ENCODE measurements at places on chromosomes 5 and 9.

GRCh38 chr9:34203992-34204635 is 25.3 kb downstream of the UBAP1 start:
- peak; percentile 83 for DNase-seq

GRCh38 chr5:91332267-91333045 is 50.7 kb downstream of the ARRDC3 start:
- no peak for DNase-seq

- DNase-seq: no peak
These were observed 28.4 kb upstream of the CAST start for GRCh38 chr5:96633820-96634219.

- no peak for DNase-seq
These were observed 1.3 kb upstream of the KLHL9 start for GRCh38 chr9:21336457-21336856.

GRCh38 chr5:115450741-115451140 is 93.8 kb downstream of the FEM1C start:
- DNase-seq: no peak

- DNase-seq: no peak
These were observed 72.5 kb downstream of the STK10 start for GRCh38 chr5:172115541-172115982.

DNA sequence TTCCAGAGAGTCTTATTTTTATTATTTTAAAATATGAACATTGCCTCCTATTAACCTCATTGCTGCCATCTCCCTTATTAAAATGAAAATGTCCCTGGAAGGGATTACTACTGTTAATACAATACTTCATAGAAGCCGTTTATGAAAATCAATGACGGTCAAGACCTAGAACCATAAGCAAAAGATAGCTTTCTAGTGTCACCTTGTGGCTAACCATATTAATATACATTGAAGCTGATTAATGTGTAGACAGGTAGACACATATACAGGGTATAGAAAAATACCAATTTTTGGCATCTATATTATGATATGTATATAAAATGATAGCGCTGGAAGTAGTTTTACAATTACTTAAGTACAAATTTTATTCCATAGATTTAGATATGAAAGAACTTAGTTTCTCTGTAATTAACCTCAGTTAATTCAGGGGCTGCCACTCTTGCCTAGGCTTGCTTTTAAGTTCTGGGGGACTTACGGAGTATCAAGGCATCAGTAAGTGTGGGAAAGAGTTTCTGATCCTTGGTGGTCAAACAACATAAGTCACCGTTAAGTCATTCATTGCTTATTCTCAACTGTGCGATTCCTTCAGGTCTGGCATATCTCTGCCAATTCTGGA is 2.5 kb upstream of the YTHDC2 start:
- DNase-seq: no peak

- DNase-seq: no peak
These were observed 443.3 kb downstream of the CDK5RAP2 start for GRCh38 chr9:120136696-120137095.

GRCh38 chr5:117487556-117487955 is 912.9 kb upstream of the SEMA6A start:
- no peak for DNase-seq

DNA sequence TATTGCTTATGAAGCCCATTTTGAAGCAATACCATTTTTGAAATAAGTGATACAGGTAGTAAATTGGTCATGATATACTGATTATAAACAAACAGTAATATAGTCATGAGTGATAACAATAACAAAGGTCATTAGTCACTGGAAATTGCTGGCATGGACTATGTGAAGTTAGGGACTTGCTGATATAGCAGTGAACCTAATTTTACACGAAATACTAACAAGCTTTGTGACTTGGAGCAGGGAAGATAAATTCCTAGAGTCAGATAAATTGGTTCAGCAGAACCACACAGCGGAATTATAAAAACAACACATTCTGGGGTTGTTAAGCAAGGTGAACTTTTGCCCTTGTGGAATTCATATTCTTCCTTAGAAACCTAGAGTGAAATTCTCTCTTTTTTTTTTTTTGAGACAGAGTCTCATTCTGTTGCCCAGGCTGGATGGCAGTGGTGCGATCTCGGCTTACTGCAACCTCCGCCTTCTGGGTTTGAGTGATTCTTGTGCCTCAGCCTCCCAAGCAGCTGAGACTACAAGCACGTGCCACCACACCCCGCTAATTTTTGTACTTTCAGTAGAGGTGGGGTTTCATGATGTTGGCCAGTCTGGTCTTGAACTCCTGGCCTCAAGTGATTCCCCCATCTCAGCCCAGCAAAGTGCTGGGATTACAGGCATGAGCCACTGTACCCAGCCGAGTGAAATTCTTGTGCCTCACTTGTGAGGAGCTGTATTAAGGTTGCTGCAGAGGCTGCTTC is 6.0 kb downstream of the UGCG start:
- DNase-seq: peak; percentile 18

GRCh38 chr9:3367185-3367584 is 158.6 kb downstream of the RFX3 start:
- DNase-seq: no peak

GRCh38 chr9:15725953-15726352 is 173.1 kb downstream of the CCDC171 start:
- DNase-seq: no peak

DNA sequence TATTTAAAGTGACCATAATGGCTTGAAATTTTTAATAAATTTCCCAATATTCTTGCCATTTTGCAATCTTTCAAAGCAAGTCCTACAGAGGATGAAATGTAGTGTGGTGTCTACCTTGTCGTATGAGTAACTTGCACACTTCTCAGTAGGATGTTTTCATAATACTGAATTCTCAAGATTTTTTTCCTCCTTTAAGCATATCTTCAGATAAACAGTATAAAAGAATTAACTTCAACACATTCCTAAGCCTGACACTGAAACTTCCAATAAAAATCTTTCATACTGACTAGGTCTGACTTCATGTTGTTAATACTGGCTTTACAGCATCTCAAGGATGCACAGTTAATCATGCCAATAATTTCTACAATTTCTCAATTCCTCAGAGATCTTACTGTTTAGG is 62.0 kb downstream of the DROSHA start:
- DNase-seq: no peak

GRCh38 chr5:163276466-163276865 is 160.9 kb upstream of the CCNG1 start:
- no peak for DNase-seq

DNA sequence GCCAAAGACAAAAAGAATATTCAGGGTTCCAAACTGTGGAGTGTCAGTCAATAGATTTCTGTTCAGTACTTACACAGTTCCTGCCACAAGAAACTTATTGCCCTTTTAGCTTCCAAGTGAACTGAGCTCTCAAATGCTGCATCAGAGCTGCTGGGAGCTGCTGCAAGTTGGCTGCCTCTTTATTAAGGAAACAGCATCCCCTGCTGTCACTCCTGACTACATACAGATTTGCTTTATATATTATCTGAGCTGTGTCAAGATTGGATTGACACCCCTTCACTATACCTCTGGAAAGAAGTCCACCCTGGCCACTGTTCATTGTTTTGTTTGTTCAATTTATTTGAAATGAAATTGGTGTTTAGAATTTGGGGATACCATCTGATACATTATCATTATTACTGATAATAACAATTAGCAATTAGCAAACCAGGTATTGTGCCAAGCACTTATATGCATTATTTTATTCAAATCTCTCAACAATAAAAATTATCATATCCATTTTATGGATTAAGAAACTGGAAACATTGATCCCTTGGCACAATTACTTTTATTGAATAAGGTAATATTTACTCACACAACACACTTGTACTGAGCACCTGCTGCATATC is 16.4 kb upstream of the C5orf58 start:
- DNase-seq: no peak

GRCh38 chr5:137735555-137736284 is at the start of gene KLHL3:
Gene KLHL3, minus strand, starts transcription at chr5:137736089. Its CDS starts 443 bp downstream, at chr5:137735646.
- no peak for DNase-seq

DNA sequence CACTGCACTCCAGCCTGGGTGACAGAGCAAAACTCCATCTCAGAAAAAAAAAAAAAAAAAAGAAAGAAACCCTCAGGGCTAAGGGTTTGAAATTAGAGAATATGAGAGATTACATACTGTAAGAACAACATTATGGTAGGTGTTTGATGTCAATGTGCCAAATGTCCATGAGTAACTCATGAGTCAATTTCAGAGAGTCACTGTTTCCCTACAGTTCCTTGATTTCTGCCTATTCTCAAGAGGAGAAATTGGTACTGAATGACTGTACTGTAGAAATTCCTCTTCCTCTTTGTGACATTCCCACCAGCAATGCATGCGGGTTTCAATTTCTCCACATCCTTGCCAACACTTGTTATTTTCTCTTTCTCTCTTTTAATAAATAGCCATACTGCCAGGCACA is 35.2 kb downstream of the MARVELD2 start:
- no peak for DNase-seq

DNA sequence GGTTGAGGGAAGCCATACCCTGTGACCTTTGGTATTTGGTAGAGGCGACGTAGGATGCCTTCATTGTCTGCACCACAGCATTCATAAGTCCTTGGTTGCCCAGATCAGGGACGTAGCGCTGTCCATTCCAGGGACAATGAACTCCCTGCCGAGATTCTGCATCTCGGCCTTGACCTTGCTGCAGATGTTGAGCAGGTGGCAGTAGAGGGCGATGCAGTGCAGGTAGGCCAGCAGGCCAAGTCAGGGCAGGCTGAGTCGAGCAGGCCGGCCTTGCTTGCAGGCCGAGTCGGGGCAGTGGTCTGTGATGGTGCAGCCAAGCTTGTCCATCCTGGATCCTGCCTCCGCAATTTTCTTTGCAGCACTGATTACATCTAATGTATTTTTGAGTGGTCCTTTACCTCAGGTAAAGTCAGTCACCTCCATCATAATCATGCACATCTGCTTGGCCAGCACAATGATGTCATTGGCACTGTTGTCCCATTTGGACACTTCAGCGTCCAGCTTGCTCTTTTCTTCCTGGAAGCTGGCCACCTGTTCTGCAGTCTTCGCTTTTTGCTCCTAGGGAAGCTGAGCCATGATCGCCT is 93.4 kb upstream of the CCDC112 start:
- no peak for DNase-seq

DNA sequence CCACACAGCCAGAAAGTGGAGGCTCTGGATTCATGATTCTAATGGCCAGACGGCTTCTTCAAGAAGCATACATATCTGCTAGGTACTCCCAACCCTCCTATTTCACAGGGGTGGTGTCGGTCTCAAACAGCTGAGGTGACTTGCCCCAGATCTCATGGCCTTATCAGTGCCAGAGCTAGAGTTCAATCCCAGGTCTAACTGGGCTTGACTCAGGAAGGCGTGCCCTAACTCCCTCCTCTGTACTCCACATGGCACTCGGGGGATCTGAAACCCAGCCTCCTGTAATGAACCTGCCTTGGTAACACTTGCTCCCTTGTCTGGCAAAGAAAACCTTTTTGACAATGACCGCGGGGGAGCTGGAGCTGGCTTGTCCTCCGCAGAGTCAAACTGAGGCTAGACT is 2.1 kb downstream of the QRFP start:
- DNase-seq: no peak

DNA sequence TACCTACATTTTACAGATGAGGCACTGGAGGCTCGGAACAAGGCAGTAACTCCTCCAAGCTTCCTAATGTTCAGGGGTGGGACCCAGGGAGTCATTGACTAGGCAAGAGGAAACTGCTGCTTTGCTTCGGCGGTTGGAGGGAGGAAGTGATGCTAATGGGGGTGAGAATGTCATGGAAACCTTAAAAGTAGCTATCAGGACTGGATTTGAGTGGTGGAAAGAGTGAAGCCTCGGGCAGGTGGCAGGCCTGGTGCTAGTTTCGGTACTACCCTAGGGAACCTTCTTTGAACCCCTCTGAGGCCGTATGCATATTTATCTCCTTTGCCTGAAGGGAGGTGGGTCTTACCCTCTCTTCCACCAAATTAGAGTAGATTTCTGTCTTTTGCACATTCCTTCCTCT is 1.6 kb downstream of the BSPRY start:
- no peak for DNase-seq

GRCh38 chr9:9326749-9327148 is 1286.1 kb downstream of the PTPRD start:
- no peak for DNase-seq

- no peak for DNase-seq
These were observed 46.1 kb downstream of the DCP2 start for GRCh38 chr5:113022661-113023060.

DNA sequence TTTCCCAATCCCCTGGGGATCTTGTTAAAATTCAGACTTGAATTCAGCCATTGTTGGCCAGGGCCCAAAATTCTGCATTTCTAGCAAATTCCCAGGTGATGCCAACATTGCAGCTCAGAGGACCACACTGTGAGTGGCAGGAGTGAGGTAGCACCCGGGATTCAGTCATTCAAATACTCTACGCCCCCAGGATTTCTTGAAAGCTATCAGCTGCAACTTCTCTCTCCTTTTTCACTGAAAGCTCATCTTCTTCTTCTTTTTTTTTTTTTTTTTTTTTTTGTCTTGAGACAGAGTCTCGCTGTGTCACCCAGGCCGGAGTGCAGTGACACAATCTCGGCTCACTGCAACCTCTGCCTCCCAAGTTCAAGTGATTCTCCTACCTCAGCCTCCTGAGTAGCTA is 19.3 kb upstream of the ANKH start:
- DNase-seq: no peak

GRCh38 chr5:123571927-123572326 is 60.0 kb downstream of the CSNK1G3 start:
- DNase-seq: no peak
